ENCODE measurements at places on chromosomes 1 and 21.

DNA sequence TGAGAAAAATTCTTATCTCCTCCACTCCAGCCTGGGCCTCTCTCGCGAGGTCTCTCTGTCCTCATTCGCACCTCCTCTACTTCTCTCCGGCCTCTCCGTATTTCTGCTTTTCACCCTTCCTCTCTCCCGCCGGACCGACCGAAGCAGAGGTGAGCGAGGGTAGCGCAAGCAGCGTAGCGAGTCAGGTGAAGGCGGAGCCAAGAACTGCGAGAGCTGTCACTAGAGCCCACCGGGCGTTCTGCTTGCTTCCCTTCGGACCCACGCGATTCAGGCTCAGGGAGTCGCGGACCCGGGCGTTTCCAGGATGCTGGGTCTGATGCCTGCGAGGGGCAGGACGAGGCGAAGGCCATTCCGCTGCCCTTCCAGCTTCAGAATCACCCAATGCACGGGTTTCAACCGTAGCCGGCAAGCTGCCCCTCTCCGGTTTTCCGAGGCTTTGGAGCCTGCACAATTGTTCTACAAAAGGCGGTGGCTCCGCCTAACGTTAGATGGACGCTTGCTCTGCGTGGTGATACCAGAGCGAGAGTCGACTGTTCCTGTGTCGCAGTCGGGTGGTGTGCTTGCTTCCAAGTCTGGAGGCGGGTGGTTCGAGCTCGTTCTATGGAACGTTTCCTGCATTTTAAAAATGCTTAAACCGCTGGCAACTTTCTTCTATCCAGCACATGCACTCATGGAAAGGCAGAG, 310.2 kb downstream of the FAM72C start:
- DNase-seq: no peak

- DNase-seq: peak; percentile 66
These were observed at the start of gene HMCN1 for GRCh38 chr1:185733818-185734735. Gene HMCN1, plus strand, starts transcription at chr1:185734391. Its CDS starts 389 bp downstream, at chr1:185734780.

DNA sequence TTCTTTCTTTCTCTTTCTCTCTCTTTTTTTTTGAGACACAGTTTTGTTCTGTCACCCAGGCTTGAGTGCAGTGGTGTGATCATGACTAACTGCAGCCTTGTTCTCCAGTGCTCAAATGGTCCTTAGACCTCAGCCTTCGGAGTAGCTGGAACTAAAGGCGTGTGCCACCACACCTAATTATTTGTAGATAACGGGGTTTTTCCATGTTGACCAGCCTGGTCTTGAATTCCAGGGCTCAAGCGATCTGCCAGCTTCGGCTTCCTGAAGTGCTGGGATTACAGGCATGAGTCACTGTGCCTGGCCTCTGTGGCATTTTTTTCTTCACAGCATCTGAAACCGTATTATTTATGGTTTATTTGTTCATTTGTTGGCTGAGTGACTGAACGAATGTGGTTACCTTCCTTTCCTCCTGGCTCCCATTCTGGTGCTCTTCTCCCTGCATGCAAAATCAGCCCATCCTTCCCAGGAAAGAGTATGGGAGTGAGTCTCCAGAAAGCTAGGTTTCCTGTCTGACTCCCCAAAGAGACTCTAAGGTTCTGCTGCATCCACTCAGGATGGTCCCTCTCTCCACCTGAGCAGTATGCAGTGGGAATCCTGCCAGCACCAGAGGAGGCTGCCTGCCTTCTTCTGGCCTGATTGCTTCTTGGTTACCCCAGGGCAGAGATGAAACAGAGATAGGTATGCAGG, 155.0 kb upstream of the BEND5 start:
- no peak for DNase-seq

DNA sequence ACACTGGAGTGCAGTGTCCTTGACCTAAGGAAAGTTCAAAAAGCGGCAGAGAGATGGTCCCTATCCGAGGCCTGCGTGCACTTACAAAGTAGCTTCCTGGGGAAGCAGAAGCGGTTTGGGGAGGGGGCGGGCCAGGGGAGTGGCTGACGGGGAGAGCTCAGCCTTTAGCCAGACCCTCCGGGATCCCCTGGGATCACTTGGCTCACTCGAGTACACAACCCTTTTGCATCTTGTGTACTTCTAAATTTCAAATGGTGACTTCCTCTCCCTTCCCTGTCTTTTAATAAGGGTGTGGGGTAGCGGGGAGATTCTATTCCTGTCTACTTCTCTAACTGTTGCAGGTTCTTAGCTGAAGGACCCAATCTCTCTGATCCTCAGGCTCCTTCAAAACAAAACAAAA, 18.1 kb upstream of the SNX27 start:
- no peak for DNase-seq

GRCh38 chr1:175185903-175186302, 6.7 kb downstream of the KIAA0040 start:
- no peak for DNase-seq

Measured in NCI-H2171 treated with DMSO at 0.1 percent for 48 hours (cell line).